ENCODE measurements at places on chromosomes 1 and 21. TPM values are rescaled to one million over a fixed set of nuclear protein-coding genes. Genes with fewer than 3 reads are reported as not detected.
A peak's percentile ranks its signal among the peaks of the same experiment; 100 is the strongest.

- H3K36me3 ChIP-seq, result no peaks in the 10 kb centered on the region
- H3K4me3 ChIP-seq, result no peak overlapping the region
- H3K4me1 ChIP-seq, result no peaks in the 10 kb centered on the region
- H3K27ac ChIP-seq, result no peak overlapping the region
- H3K27me3 ChIP-seq, result no peaks in the 10 kb centered on the region
- DNase-seq, result no peak
Observed at GRCh38 chr1:10022656-10023055, 10.1 kb upstream of the UBE4B start.

DNA sequence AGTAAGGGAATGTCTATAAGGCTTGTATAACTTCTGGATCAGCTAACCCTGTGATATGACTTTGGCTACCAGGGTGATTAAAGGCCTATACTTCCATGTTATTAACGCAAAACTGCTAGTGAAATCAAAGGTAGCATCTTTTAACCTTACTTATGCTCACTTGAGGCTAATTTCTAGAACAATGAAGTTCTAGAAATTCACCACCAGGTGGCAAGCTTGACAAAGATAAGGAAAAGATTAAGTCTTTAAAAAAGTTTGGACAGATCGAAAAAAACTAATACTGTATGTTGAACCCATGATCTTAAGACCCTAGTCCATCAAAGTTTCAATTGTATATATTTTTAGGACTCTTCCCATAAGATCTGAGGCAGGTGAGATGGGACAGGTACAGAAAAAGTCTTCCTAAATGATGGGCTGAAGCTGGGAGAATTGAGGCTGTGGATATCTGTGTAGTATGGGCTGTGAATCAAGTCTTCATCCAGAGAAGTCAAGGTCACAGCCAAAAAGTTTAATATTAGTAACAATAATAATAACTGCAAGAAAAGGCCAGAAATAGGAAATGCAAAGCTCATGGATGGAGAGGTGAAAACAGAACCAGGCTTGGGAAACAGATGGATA, 18.8 kb downstream of the KYAT3 start:
- no peak for DNase-seq
- peaks cover 4% of the 10 kb centered on the region for H3K36me3 ChIP-seq
- H3K27me3 ChIP-seq, result no peaks in the 10 kb centered on the region
- H3K4me3 ChIP-seq, result no peak overlapping the region

DNA sequence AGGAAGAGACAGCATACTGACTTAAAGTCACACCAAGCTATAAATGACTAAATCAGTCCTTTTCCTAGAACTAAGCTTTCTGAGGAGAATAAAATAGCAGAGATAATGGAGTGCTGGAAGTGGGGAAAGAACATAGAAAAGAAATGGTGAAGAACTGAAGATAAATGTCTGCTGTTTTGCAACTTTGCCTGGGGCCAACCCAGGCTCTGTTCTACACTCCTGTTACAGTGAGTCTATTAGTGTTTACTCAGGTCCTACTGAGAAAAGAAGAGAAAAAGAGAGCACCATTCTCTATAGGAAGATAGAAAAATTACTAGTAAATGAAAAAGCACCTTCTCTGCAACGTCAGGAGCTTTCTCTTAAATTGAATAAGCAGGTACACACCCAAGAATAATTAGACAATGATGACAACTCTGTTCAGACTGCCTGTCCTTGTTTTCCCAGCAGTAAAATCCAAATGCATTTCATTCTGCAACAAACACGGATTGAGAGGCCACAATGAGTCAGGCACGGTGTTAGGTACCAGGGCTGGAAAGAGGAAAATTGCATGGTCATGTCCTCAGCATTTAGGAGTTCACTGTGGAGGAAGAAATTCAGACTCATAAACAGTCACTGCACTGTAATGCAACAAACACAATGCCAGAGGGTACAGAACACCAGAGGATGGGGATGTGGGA, 139.4 kb upstream of the CAMK1G start:
- DNase-seq, result no peak
- no peaks in the 10 kb centered on the region for H3K27me3 ChIP-seq
- no peak overlapping the region for H3K4me3 ChIP-seq
- H3K27ac ChIP-seq, result no peak overlapping the region
- no peaks in the 10 kb centered on the region for H3K36me3 ChIP-seq
- no peaks in the 10 kb centered on the region for H3K4me1 ChIP-seq

DNA sequence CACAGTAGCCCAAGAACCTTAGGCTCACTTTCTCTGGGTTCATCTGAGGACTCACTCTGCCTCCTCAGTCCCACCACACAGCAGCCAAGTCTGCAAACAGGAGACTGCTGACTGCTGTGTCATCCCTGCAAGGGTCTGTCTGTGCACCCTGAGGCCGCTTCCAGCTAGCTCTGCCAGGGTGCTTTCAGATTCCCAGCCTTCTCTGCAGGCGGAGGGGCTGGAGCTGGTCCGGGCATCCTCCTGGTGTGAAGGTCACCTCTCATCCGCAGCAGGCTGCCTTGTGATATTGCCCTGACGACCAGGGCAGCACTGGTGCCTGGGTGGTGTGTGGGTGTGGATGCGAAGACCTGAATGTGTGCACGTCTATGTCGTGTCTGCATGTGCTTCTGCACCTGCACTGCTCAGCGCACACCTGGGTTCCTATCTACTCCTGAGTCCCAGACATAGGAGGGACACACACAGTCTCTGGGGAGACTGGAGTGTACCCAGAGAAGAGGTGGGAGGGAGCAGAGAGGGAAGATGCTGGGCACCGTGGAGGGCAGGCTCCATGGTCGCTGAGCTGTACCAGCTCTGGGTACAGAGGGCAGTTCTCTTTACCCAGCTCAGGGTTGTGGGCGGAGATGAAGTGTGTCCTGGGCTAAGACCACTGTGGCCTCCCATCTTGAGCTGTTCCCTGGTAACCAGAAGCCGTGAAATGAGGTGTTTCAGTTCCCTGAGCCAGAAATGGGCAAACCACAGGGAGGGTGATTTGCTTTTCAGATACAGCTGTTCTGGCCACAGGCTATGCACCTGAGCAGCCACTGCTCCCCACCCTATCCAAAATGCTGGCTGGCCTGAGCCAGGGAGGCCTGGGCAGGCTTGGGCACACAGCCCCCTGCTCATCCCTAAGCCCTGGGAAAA, 160.9 kb upstream of the CSF3R start:
- H3K36me3 ChIP-seq, result no peaks in the 10 kb centered on the region
- no peaks in the 10 kb centered on the region for H3K27me3 ChIP-seq
- DNase-seq, result no peak
- no peak overlapping the region for H3K4me3 ChIP-seq
- peaks cover 14% of the 10 kb centered on the region for H3K4me1 ChIP-seq

DNA sequence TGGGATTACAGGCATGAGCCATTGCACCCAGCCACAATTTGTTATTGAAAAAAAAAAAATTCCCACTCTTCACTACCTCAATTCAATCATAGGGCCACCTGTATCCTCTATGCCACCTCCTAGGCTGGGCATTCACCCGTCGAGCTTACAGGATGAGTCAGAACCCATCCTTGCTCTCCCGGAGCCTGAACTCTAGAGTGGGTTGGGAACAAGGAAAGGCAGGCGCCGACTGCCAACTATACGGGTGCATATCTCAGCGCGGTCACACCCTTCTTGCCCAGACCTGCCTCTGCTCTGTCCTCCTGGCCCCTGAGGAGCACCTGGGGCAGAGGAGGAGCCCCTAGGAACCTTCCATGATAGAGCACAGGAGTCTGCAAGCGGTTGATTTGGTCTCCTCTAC, 21.4 kb upstream of the LBR start:
- H3K27me3 ChIP-seq, result no peaks in the 10 kb centered on the region
- H3K4me3 ChIP-seq, result no peak overlapping the region
- H3K27ac ChIP-seq, result no peak overlapping the region
- no peaks in the 10 kb centered on the region for H3K36me3 ChIP-seq
- no peak for DNase-seq

DNA sequence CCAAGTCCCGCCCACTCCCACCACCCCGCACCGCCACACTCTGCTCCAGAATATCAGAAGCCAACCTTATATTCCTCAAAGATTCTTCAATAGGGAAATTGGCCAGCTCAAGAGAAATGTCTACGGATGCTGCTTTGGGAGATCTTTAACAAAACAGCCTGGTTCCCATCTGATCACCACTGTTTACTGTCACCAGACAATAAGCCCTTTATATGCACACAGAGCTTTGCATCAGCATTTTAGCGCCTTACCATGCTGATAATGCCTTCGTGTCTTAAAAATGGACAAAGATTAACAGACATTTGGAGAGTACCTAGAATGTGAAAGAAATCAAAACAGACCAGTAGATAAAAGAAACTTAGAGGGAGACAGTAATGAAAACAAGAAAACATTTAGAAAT, 141.7 kb upstream of the SYT6 start:
- no peak for DNase-seq
- no peaks in the 10 kb centered on the region for H3K27me3 ChIP-seq
- H3K36me3 ChIP-seq, result no peaks in the 10 kb centered on the region

GRCh38 chr1:74963120-74963519, 171.1 kb upstream of the LHX8 start:
- no peaks in the 10 kb centered on the region for H3K27me3 ChIP-seq
- no peaks in the 10 kb centered on the region for H3K4me1 ChIP-seq
- H3K27ac ChIP-seq, result no peak overlapping the region
- no peak for DNase-seq

DNA sequence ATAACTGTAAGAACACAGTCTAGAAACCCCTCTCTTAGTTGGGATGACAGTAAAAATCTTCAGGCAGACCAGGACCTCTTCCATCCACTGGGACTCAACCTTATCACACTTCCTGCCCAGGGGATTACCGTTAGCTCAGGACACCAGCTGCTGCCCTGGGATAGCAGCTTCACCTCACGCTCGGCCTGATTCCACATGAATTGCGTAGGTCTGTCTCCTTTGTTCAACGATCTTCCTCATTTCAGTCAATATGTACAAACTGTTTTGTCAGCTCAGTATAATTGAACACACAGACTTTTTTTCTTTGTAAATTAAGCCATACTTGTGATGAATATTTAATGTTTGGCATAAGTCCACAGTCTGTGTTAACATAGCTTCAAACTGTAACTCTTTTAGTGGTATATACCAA, 290.4 kb downstream of the GRIK1 start:
- no peak overlapping the region for H3K4me3 ChIP-seq
- no peaks in the 10 kb centered on the region for H3K4me1 ChIP-seq
- DNase-seq, result peak; percentile 27
- H3K36me3 ChIP-seq, result no peaks in the 10 kb centered on the region

- DNase-seq, result no peak
- no peaks in the 10 kb centered on the region for H3K36me3 ChIP-seq
- H3K27me3 ChIP-seq, result no peaks in the 10 kb centered on the region
- H3K27ac ChIP-seq, result peak overlapping the region; percentile 42
- no peak overlapping the region for H3K4me3 ChIP-seq
Observed at GRCh38 chr1:242147096-242147976, 148.4 kb upstream of the MAP1LC3C start.

DNA sequence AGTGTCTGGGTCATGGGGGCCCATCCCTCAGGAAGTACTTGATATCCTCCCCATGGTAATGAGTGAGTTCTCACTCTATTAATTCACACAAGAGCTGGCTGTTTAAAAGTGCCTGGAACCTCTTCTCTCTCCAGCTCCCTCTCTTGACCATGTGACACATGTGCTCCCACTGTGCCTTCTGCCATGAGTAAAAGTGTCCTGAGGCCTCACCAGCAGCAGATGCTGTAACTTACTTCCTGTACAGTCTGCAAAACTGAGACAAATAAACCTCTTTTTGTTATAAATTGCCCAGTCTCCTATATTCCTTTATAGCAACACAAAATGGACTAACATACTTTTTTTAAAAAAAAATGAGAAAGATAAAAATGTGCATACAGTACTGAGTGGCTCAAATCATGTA, 24.0 kb downstream of the PUM1 start:
- no peaks in the 10 kb centered on the region for H3K4me1 ChIP-seq
- no peak overlapping the region for H3K4me3 ChIP-seq
- H3K27me3 ChIP-seq, result no peaks in the 10 kb centered on the region
- no peak overlapping the region for H3K27ac ChIP-seq
- peaks cover 9% of the 10 kb centered on the region for H3K36me3 ChIP-seq
- no peak for DNase-seq

DNA sequence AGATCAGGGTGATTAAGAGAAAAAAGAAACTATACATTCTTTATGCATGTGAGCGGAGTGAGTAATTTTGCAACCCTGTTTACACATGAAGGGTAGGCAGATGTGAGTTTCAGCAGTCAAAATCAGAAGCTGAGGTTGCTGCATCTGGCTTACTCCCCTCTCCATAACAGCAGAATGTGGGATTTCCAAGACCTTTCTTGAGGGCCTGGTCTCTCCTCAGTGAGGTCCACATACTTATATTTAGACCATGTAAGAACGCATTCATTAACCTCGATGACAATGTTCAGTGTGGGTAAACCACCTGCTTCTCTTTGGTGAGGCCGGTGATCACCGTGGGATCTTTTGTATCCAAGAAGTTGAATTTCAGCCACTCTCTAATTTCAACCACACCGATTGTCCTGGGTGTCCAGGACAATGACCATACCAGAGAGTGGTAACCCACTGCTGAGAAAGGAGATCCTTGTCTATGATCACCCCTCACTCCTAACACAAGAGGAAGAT, 18.7 kb upstream of the RAP1A start:
- no peaks in the 10 kb centered on the region for H3K27me3 ChIP-seq
- no peak for DNase-seq
- peaks cover 4% of the 10 kb centered on the region for H3K4me1 ChIP-seq
- no peaks in the 10 kb centered on the region for H3K36me3 ChIP-seq

GRCh38 chr1:201245082-201245481, 38.2 kb upstream of the PKP1 start:
- H3K4me1 ChIP-seq, result no peaks in the 10 kb centered on the region
- no peak overlapping the region for H3K27ac ChIP-seq
- DNase-seq, result no peak
- H3K27me3 ChIP-seq, result no peaks in the 10 kb centered on the region

GRCh38 chr1:209577346-209577745, 6.2 kb upstream of the CAMK1G start:
- H3K4me3 ChIP-seq, result no peak overlapping the region
- H3K36me3 ChIP-seq, result no peaks in the 10 kb centered on the region
- no peak for DNase-seq
- H3K27me3 ChIP-seq, result no peaks in the 10 kb centered on the region
- H3K27ac ChIP-seq, result no peak overlapping the region

DNA sequence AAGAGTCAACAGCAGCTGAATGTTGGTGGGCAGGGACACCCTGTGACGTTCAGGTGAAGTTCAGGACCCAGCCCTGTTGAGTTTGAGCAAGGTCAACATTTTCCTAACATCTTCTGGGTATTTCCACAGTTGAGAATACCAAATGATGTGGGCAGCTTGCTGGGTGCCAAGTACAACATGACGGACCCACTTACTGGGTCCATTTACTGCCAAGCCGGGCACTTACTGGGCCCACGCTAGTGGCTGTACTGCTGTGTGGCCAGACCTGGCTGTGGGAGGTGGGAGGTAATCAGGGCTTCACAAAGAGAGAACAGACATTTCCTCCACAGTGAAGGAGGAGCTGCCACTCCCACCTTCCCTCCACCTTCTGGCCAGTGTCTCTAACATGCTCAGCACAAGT, 99.2 kb downstream of the PSMG1 start:
- H3K27ac ChIP-seq, result no peak overlapping the region
- no peak overlapping the region for H3K4me3 ChIP-seq
- no peak for DNase-seq
- peaks cover 34% of the 10 kb centered on the region for H3K4me1 ChIP-seq

Gene SYT11
- total RNA-seq, result 384 TPM

Gene KIF14
- total RNA-seq, result 5.2 TPM

Gene LMX1A
- 4.4 TPM for total RNA-seq

Gene SPATA46
- not detected for total RNA-seq

Gene FNDC5
- total RNA-seq, result 44.9 TPM

Gene CHIA
- total RNA-seq, result not detected

Gene OXCT2
- 1.8 TPM for total RNA-seq

Gene C1orf74
- total RNA-seq, result 2.6 TPM

Gene NFYC
- total RNA-seq, result 36.4 TPM
